Left ventricle myocardium superior (tissue), 1 donor: ENCODE measurements at places on chromosomes 3 and 15. TPM values are rescaled to one million over a fixed set of nuclear protein-coding genes. Genes with fewer than 3 reads are reported as not detected.
A peak's percentile ranks its signal among the peaks of the same experiment; 100 is the strongest.

Gene TF
- 3.3 TPM for total RNA-seq

DNA sequence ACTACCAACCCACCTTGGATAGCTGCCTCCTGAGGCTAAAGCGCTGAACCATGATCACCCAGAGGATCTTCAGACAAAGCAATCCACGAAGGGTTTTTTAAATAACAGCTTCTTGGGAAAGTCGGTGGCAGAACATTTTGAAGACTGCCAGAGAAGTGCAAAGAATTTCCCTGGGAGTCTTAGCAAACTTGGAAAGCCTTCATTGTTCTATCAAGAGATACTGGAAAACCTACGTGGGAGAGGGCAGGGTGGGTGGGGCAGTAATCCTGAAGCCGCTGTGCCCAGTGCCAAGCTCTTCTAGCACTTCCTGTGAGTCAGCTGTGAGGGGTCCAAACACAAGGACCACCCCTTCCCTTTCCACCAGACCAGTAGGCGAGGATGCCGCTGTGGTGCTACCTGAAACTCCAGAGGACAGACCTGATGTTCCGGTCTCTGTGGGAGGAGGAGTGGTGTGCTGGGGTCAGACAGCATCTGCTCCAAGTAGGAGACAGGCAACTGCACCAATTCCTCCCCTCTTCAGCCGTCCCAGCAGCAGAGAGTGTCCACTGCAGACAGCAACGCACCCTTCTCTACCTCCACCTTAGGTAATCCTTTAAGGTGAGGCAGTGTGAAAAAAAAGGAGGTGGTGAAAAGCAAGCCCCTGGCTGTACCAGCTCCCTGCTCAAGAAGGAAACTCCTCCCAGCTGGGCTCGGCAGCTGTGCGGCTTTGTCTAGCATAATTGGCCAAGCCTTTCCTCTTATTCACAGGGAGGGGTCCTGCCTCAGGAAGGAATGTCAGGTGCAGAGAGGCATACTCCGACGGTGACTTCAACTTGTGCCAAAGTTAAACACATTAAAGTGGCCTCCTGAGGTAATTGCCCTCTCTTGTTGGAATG lies 99.0 kb downstream of the TMCC1 start:
- peak; percentile 35 for DNase-seq

- no peak for DNase-seq
These were observed 870.3 kb downstream of the NAALADL2 start for GRCh38 chr3:175729466-175729865.

GRCh38 chr3:52841211-52841980 lies 6.6 kb upstream of the MUSTN1 start:
- no peak for DNase-seq

DNA sequence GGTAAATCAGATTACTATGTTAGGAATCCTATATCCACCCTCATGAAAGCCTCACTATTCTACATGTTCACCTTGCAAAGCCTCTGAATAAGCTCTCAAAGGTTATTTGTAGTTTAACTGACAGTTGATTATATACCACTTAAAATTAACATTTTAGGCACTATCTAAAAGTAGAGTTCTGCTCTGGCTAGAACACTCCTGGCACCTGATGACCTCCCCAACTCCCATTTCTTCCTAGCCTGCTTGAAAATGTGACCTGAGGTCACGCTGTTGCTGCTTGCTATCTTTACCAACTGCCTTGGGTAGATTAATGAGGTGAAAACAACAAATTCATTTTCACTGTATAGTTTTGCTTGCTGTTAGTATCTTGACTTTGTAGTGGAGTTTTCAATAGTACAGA lies 220.7 kb downstream of the GBE1 start:
- no peak for DNase-seq

Gene IL16
- total RNA-seq: 5.5 TPM

DNA sequence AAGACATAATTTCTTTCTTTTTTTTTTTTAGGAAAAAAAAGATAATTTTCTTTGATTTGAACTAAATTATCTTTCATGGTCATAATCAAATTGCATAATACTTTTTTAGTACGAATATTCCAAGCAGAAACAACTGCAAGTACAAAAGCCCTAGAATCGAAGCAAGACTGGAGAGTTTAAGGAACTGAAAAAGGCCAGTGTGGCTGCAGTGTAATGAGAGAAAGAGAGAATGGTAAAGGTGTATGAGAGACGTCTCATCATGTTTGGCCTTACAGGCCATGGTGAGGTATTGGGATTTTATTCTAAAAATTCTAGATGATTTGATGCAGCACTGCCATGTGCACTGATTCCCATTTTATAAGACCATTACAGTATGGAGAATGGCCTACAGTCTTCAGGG lies 180.9 kb downstream of the SUCNR1 start:
- DNase-seq: no peak

Gene CSPG5
- total RNA-seq: 0.59 TPM

GRCh38 chr15:47395076-47395475 lies 322.2 kb upstream of the SEMA6D start:
- DNase-seq: no peak

- no peak for DNase-seq
These were observed 35.6 kb downstream of the ALCAM start for GRCh38 chr3:105402287-105402801.

DNA sequence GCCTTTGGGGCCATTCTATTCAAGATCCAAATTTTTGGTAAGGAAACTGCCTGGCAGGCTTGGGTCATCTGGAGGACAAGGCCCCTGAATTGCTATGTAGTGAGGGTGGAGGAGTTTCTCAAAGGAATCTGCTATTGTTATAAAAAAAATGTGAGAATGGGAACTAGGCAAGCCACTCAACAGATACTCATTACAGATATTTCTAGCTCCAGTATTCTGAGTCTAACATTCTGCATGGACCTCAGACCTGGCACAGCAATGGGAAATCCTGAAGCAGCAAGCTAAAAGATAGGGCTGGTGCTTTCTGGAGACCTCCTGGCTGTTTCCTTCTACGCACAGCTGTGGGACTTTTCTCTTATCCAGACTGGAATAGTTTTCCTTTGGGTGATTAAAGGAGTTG lies 430.7 kb upstream of the RBMS3 start:
- DNase-seq: no peak

Gene TNFAIP8L3
- total RNA-seq: 4.9 TPM

Gene IL17RE
- 0.45 TPM for total RNA-seq

Gene CCDC9B
- 169 TPM for total RNA-seq

GRCh38 chr15:80967451-80967850 lies 22.2 kb downstream of the MESD start:
- no peak for DNase-seq

Gene MINAR1
- total RNA-seq: 0.07 TPM

- DNase-seq: no peak
These were observed 19.9 kb downstream of the NOX5 start for GRCh38 chr15:69034352-69034751.
